ENCODE measurements at places on chromosomes 3 and 15. TPM values are rescaled to one million over a fixed set of nuclear protein-coding genes. Genes with fewer than 3 reads are reported as not detected.

RTP4 gene
- polyA plus RNA-seq = not detected

CD276 gene
- polyA plus RNA-seq = 70.4 TPM

INKA1 gene
- polyA plus RNA-seq = 1.7 TPM

KAT2B gene
- polyA plus RNA-seq = 15.6 TPM

SCG5 gene
- 116 TPM for polyA plus RNA-seq

C3orf22 gene
- not detected for polyA plus RNA-seq

GOLGA8Q gene
- not detected for polyA plus RNA-seq

TMEM115 gene
- 24.7 TPM for polyA plus RNA-seq

TICRR gene
- polyA plus RNA-seq = 0.36 TPM
